ENCODE measurements at places on chromosomes 3 and 15.
A peak's percentile ranks its signal among the peaks of the same experiment; 100 is the strongest.

DNA sequence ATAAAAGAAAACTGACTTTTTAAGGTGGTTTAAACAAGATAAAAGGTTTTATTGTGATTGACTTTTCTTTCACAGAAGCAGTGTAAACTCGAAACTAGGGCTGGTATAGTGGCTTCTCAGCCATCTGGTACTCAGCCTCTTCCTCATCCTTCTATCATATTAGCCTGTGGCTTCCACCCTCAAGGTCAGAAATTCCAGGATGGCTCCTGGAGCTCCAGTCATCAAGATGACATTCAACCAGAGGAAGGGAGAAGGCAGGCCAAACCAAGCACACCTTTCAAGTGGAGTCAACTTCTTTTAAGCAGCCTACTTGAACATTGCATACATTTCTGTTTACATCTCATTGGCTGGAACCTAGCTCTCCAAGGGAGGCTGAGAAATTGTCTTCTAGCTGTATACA lies 1.3 kb upstream of the MESD start:
- no peak for DNase-seq

DNA sequence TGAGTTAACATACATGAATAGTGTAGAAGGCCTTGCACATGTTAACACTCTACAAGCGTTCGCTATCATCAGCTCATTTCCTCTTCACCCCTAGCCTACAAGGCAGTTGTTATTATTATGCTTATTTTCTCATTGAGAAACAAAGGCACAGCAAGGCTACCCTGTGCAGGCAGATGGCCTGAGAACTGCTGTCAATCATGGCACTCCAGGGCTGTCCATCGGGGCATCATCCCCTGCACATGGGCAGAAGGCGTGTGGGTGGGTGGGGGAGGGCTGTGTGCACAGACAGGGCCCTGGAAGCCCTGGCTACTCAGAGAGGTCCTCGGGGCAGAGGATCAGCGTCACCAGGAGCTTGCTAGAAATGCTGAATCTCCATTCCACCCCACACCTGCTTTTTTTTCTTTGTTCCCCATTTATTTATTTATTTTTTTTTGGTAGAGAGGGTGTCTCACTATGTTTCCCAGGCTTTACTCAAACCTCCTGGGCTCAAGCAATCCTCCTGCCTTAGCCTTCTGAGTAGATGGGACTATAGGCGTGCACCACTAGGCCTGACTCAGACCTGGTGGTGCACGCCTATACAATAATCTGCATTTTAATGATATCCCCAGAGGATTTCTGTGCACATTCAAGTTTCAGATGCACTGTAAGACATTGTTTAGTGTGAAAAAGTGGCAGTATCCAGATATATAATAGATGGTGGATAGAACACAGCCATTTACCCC lies 9.6 kb upstream of the ZXDC start:
- DNase-seq, result no peak

- DNase-seq, result no peak
These were observed 29.3 kb upstream of the CAPN3 start for GRCh38 chr15:42329992-42330391.

- no peak for DNase-seq
These were observed 47.3 kb downstream of the NSMCE3 start for GRCh38 chr15:29222129-29222853.

DNA sequence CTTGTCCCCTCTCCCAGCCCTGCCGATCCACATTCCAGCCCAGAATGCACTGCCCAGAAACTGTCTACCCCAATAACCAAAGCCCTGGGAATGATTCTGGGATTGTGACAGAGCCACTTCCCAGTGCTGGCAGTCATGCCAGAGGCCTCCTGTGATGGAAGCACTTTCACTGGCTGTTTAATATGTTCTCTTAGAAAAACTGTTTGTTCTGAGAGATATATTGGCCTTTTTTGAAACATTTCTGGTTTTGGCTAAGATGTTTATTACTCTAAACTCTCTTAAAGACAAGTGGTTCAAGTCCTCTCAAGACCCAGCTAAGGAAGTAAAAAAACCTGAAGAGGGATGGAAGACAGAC lies 74.0 kb upstream of the HACD2 start:
- DNase-seq, result no peak

DNA sequence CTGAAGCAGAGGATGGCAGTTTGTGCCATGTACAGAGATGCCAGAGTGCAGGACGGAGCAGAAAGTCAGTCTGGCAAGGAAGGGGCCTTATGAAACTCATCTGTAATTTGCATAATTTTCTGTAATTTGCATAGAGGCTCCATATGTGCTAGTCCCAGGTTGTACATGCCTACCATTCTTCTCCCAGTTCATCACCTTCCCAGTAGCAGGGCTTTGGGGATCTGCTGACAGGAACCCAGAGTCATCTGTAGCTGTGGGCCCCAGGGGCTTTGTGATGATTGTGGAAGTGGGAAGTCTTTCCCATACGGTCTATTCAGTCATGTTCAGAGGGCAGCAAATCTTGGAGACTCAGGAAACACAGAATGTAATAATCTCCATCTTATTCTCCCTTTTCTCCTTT lies 42.4 kb upstream of the SIAH2 start:
- no peak for DNase-seq

- DNase-seq, result no peak
These were observed 1.3 kb downstream of the CFAP100 start for GRCh38 chr3:126395846-126396513.

DNA sequence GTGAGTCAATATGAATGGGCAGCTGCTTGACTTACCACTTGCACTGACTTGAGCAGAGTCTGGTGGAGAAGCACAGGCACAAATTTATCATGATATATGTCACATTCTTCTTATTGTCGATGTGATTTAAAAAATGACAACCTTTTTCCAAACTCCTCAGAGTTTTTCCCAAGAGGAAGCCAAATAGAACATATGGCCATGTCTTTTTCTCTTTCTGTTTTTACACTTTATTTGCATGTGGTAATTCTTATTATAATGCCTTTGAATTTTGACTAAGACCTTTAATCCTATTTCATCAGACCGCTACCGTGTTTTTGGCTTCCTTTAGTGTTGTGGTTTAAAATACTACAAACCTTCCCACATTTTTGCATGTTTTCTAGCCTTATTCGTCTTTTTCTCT lies 666.2 kb downstream of the PDCD6IP start:
- no peak for DNase-seq

GRCh38 chr3:191492601-191493000 lies 31.6 kb downstream of the PYDC2 start:
- DNase-seq, result no peak

DNA sequence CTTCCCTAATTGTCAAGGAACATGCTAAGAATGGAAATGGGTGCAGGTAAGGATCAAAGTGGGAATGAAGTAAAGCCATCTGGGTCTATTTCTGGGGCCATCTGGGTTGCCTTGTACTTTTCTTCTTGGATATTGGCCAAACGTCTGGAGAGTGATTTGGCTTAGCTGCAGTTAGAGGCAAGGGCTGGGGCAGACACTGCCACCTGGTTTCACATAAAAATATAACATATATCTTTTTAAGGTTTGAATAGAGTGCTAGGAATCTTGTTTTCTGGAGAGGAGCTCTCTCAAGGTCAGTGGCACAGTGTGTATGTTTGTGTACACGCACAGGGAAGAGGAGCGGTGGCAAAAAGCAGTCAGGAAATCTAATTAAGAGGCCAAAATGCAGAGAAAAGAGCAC lies 24.7 kb upstream of the EOMES start:
- no peak for DNase-seq

DNA sequence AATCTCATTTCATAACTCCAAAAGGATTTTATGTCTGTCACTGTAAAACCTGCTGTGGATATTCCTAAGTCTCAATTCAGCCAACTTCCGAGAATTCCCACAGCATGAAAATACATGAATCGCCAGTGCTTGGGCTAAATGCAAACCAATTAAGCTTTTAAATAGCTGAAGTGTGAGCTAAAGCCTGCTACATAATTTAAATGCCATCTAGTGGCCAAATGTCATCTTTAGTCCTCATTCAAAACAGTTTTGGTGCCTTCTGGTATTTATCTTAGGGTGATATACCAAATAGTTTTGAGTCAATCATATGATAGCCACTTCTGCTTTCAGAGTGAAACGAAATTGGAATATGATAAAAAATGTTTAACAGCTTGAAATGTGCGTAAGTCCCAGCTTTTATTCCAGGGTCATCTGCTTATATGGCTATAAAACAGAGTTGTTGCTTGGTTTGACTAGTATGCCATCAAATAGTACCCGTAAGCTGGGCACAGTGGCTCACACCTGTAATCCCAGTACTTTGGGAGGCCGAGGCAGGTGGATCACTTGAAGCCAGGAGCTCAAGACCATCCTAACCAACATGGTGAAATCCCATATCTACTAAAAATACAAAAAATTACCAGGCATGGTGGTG lies 41.8 kb upstream of the CCNL1 start:
- peak; percentile 73 for DNase-seq

- peak; percentile 32 for DNase-seq
These were observed 671.3 kb downstream of the NSUN3 start for GRCh38 chr3:94734206-94734605.

DNA sequence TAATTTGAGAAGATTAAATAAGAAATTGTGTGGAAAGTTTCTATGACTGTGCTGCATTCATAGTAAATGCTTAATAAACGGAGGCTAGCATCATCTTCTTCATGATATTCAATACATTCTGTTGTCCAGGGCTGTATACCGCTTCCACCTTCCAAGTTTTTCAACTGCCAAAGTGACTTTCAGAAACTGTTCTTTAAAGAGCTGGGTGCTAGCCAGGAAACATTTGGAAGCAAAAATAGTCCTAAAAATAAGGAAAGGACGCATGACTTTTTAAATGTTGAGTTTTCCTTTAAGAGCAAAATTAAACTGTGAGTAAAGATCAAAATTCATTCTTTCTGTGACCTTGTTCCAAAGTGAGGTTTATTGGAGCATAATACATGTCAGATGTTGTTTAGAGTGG lies 9.4 kb upstream of the ERC2 start:
- no peak for DNase-seq

- DNase-seq, result no peak
These were observed 984 bp downstream of the CCR5 start for GRCh38 chr3:46371519-46372340.

DNA sequence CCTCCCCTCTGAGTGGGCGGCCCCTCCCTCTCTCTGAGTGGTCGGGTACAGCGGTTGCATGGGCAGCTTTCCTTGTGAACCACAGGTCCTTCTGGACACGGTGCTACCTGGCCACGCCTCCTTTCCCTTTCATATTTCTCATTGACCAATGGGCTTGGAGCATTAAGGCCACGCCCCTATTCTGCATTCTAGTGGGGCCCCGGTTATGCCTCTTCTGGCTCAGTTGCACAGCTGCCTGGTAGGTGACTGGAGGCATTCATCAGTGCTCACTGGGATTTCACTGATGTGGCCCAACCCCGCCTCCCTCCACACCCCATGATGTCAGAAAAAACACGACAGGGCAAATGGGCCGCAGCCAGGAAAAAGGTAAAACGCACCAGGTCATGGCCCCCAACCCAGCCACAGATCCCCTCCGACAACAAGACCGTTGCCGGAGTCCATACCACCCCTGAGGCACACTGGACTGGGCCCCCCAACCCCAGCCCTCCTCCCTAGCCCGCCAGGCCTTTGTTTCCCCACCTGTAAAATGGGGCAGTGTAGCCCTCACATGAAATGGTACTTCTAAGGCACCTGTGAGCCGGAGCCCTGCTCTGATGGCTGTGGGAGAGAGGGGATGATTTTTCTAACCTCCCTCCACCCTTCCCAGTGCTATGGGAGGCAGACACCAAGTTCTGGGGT lies 26.3 kb downstream of the NGRN start:
- no peak for DNase-seq

DNA sequence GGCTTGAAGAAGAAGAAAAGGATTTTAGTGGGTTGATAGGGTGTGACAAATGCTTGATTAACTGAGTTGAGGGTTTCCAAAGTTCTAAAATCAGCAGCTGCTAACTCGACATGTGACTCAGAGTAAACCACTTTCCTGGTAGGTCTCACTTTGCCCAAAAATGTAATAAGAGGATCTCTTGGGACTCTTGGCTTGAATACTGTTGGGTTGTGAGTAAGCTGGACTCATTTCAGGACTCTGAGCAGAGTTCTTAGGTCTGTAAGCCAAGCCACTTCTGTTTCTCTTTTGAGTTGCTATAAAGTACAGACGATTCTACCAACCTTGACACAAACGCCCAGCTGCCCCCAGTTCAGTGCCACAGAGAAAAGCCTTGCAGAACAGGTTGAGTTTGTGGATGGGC lies 241.1 kb downstream of the ZNF621 start:
- DNase-seq, result no peak

- no peak for DNase-seq
These were observed 20.3 kb downstream of the CSRNP1 start for GRCh38 chr3:39133093-39133490.

- DNase-seq, result no peak
These were observed 82.1 kb downstream of the FILIP1L start for GRCh38 chr3:100032243-100032642.

DNA sequence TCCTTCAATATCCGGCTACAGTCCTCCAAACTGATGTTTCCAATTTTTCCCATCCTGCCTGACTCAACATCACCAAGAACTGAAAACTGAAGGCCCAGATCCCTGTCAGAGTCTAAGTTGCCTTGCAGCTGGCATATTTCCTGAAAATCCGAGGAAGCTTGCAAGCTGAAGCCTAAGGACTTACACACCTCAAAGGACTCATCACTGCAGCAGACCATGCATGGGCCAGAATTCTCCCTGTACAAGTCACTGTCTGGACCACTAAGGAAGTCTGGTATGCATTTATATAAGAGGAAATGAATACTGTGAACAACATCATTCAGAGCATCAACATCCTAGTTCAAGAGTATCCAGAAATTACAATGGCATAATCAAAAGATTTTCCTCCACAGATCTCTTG lies 548.8 kb upstream of the MDFIC2 start:
- DNase-seq, result no peak

DNA sequence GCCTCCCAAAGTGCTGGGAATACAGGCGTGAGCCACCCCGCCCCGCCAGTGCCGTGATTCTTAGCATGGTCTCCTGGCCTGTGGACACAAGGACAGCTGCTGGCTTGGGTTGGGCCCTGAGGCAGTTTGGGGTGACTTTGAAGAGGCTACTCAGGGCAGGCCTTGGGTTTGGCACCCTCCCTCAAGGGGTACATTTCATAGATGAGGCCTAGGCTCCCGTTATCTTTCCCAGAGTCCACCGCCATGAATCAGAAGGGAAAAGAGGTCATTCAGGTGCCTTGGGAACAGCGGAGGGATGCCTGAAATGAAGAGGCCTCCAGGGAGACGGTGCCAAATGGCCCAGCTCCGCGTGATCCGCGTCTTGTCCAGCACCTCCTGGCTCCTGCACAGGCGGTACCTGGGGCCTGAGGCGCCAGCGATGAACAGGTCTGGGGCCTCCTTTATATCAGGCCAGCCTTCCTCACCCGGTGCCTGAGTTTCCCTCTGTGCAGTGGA lies 9.3 kb downstream of the GNAI2 start:
- no peak for DNase-seq

DNA sequence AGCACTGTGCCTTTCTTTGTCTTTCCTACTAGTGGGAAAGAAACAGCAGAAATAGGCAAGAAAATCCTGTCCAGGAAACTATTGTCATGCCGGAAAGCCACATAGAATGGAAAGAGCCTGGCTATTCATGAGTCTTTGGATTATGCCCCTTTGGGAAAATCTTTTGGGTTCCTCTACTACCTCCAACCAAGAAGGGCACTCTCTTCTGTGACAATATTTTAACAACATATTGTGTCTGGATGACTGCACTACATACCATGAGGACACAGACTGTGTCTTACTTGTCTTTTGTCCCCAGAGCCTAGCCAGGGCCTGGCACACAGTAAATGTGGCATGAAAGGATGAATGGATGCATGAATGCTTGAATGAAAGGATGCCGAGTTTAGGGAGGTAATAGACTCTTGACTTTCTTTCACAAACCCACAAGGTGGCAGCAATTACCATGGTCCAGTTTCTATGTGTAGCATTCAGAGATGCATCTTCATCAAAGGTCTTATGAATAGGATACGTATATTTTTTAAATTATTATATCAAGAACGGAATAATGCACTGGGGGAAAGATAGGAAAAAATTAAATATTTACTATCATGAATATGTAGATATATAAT lies 30.3 kb downstream of the ARL14 start:
- peak; percentile 91 for DNase-seq

Data from brain (organoid and tissue), 16 donors.